ENCODE measurements at places on chromosomes 4 and X. TPM values are rescaled to one million over a fixed set of nuclear protein-coding genes. Genes with fewer than 3 reads are reported as not detected.

Gene IL9R
- not detected for polyA plus RNA-seq

DNA sequence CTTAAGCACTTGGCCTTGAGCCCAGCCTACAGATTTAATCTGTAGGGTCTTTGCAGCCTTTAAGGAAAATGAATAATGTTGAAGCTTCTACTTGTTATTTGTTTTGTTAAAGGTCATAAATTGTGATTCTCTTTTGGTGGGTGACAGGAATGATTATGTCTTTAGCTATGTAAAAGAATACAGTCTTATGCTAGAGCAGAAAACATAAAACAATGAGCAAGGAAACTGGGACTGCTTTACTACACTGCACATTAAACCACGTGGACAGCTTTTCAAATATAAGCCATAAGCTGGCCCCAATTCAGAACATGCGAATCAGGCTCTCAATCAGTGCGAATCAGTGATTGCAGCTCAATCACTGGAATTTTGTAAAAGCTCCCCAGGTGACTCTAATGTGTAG is 40.9 kb upstream of the TBC1D19 start:
- no peak for DNase-seq

- DNase-seq = no peak
Measured at GRCh38 chr4:33057736-33058135, 2337.6 kb downstream of the PCDH7 start.

GRCh38 chr4:138890891-138891570 is 124.5 kb upstream of the NOCT start:
- DNase-seq = no peak

DNA sequence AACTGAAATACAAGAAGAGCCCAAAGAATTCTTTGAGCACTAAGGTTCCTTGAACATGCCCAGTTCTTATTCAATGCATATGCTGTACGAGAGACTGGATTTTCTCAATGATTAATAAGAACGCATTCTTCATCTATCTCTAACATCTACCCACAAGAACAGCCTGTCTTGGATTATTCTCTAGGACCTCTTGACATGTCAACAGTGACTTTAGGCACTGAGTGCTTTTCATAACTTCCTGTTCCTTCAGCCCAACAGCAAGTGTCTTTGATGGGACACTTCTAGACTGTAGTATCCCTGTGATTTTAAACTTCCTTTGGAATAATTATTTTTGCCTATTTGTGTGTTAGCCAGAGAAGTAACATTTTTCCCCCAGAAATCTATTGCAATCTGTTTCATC is 69.3 kb downstream of the OPHN1 start:
- DNase-seq = no peak

Gene CFAP99
- not detected for polyA plus RNA-seq

Gene CT45A2
- polyA plus RNA-seq = not detected

DNA sequence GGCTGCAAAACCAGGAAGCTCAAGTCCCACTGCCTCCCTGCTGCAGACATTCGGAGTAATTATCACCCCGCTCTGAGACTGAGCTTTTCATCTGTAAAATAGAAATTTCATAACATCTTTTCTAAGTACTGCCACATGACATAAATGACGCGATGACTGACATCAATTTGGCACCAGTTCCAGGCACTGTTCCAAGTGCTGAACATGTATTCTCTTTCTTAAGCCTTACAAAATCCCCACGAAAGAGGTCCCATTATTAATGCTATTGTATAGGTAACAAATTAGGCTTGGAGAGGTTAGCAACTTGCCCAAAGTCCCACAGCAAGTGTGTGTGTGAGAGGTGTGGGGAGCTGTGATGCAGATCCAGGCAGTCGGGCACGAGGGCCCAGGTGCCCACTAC is 56.4 kb downstream of the SLC2A9 start:
- DNase-seq = no peak

- DNase-seq = no peak
Measured at GRCh38 chr4:158300012-158300411, 89.7 kb downstream of the TMEM144 start.

- DNase-seq = no peak
Measured at GRCh38 chr4:115834441-115834840, 721.0 kb upstream of the NDST4 start.

Gene DUX4
- not detected for polyA plus RNA-seq

DNA sequence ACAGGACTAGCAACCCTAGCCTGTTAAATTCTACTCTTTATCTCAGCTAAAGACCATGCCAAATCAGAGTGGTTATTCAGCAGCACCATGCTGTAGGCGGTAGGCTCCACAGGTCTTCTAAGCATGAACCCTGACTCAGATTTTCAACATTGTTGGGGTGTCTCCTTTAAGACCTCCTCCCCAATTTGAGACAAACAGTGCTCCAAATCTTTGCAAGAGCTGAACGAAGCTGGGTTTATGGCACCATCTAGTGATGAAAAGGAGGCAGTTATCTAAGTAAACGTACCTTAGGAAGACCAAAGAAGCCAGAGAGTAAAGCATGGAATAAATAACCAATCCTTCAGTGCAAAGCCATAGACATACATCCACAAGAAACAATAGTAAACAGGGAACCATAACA is 334.5 kb upstream of the SLC7A11 start:
- DNase-seq = no peak

DNA sequence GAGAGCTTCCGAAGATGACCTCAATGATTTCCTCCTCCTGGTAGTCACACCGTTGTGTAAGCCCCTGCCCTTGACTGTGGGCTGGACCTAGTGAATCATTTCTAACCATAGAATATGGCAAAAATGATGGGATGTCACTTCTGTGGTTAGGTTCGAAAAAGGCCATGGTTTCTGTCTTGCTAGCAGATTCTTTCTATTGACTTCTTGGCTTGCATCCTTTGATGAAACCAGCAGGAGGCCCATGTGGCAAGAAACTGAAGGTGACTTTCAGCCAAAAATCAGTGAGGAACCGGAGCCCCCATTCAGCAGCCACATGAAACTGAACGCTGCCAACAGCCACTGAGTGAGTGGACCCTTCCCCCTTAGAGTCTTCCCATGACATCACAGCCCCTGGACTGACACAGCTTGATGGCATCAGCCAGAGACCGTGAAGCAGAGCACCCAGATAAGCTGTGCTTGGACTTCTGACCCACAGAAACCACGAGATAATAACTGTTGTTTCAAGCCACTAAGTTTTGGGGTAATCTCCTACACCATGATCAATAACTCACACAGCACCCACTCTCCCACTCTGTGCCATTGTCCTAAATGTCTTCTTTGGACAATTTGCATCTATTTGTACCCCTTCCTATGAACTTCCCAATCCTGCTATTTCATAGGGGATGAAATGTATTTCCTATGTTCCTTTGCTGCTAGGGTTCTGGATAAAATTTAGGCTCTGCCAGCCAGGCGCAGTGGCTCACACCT is 148.0 kb upstream of the STX18 start:
- no peak for DNase-seq

Gene PDGFC
- 2.5 TPM for polyA plus RNA-seq

DNA sequence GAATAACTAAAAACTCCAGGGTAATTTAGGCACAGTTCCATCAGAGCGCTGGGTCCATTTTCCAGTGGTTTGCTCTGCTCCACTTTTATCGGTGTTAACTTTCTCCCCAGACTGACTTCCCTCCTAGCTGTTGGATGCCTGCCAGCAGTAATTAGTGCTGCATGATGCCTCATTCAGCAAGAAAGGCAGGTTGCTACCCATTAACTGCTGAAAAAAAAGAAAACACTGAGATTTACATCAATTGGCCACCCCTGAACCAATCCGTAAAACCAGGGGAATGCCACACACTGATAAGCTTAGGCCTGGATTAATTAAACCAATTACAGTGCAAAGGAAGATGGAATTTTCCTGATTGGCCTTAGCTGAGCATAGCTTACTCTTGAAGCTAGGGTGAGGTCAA is 182.4 kb upstream of the CXXC4 start:
- no peak for DNase-seq

Gene ADRA2C
- 3.9 TPM for polyA plus RNA-seq

Gene TRIM61
- 2.1 TPM for polyA plus RNA-seq

DNA sequence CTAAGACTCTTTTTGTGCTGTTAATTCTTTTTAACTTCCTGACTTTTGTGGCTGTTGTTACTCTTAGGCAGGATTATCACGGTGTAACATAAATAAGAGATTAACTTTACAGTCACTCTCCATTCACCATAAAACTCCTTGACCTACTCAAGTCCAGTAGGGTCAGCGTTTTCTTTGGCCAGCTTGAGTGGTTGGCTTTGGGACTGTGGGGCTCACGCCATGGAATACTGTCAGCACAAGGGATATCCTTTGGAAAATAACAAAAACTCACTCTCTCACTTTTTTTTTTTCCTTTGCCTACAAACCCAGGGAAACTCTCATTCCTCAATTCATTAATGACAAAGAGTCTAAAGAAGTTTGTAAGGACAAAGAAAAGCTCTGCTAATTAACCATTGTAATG is 89.4 kb upstream of the TLL1 start:
- no peak for DNase-seq

Gene TRIM75
- polyA plus RNA-seq = not detected

Gene TMEM156
- not detected for polyA plus RNA-seq

DNA sequence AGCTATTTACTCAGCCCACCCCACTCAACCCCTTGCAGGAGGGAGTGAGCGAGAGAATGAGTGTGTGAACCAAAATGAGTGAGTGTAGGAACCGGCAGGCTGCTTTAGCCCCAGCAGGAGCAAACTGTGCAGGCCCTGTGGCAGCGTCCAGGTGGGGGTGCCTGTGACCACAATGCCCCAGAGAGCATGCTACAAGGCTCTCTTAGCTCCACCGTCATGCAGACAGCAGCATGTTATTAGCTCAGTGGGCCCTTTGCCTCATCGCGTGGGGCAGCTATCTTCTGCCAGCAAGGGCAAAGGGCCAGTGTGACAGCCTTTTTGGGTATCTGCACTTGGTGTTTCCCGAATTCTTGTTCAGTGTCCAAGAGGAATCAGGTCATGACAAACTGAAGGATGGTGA is 271.3 kb downstream of the GPM6A start:
- no peak for DNase-seq

- no peak for DNase-seq
Measured at GRCh38 chrX:153876112-153876491, 9.9 kb downstream of the L1CAM start.

Gene KLHL13
- polyA plus RNA-seq = 3.8 TPM

Gene GLRA3
- polyA plus RNA-seq = not detected

DNA sequence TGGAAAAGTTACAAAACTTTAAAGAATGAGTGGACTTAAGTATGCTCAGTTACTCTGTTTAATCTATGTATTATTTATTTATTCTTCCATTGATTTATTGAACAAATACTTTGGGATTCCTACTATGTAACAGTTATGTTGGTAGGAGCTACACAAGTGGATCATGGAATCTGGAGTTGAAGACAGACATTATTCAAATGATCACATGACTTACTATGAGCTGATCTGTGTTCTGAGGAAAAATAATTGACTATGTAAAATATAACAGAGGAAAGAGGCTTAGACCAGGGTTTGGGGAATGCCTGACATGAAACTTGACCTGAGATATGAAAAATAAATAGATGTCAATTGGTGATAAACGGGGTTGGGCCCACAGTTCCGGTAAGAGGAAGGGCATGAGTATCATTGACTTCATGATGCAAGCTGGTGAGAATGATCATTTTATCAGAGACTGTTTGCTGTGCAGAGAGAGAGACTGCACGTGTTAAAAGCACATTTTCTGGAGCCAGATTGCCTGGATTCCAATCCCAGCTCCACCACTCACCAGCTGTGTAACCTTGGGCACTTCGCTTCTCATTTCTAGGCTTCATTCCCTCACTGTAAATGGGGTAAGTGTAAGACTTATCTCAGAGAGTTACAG is 179.0 kb downstream of the SPCS3 start:
- DNase-seq = no peak

Gene NKX6-1
- polyA plus RNA-seq = not detected

- no peak for DNase-seq
Measured at GRCh38 chr4:81635739-81636138, 164.0 kb upstream of the RASGEF1B start.

Gene CXCL6
- polyA plus RNA-seq = 0.11 TPM

GRCh38 chrX:21905953-21906352 is 34.6 kb upstream of the SMS start:
- no peak for DNase-seq

DNA sequence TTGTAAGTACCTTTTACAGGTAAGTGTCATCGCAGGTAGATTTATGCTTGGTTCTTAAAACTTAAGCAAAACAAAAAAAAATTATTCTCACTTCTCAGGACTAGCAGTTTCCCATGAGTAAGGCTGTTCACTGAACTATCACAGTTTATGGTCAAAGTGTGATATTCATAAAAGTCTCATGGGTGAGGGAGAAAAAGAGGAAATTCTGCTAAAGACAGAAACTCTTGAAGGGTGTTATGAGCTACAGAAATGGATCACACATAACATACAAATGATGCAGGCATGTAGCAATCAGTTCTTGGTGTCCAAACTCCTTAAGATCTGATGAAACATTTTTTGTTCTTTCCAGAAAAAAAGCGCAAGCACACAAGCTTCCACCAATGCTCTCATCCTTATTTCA is 8.5 kb downstream of the RAB9A start:
- DNase-seq = no peak

- peak; percentile 33 for DNase-seq
Measured at GRCh38 chr4:82721819-82722423, 76.7 kb downstream of the SCD5 start.

Gene MAGEA8
- polyA plus RNA-seq = not detected

DNA sequence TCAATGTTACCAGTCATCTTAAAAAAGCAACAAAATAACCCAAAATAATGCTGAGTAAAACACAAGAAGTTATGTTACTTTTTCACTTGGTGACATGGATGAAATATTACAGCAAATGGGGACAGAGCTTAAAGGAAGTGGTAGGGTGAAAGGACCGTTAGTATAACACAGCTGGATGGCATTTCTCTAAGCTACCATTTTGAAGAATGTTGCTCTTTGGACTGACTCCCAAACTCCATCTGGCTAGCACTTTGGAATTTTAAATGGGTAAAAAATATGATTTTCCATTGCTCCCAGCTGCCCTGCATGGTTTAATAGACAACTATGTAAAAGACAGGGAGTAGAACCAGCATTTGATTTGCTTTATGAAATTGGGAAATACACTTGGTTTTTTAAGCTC is 27.6 kb downstream of the CLCN5 start:
- no peak for DNase-seq

DNA sequence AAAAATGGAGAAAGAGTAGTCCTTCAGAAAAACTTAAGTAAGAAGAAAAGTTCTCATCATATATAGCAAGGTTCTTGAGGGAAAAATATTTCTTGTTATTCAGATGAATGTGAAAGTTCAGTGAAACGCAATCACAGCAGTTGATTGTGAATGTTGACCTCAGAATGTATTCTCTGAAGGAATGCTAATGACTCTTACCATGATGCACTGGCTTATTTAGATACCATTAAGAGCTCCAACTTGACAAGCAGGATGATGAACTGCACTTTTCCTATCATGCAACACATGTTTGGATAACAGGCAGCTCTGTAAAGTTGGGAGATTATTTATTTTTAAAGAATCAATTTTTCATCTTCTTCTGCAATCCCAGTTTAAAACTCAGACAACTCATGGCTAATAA is 115.5 kb upstream of the MYOZ2 start:
- no peak for DNase-seq

Gene TMEM271
- polyA plus RNA-seq = not detected

GRCh38 chr4:170037481-170037880 is 11.3 kb upstream of the MFAP3L start:
- DNase-seq = no peak

Gene RELL1
- polyA plus RNA-seq = 2.0 TPM

- DNase-seq = no peak
Measured at GRCh38 chr4:176709417-176709816, 83.3 kb downstream of the VEGFC start.
